ENCODE measurements at places on chromosomes 3 and 15.
A peak's percentile ranks its signal among the peaks of the same experiment; 100 is the strongest.

DNA sequence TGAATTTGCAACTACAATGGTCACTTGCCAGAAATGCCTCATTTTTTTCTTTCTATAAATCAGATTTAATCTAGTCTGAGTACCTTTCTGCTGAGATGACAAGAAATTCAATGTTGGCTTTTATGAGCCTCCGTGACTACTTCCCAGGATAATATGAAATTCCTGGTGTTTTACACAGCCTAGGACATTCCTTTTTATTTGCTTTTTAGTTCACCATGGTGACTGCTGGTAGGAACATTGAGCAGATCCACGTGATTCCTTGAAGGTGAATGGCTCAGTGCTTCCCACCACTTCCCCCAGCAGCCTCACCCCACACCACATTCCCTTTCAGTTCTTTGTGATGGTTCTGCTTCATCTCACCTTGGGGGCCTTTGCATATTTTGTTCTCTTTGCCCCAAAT is 4.3 kb upstream of the NPTN start:
- DNase-seq, result no peak

GRCh38 chr3:125191730-125192129 is 20.8 kb downstream of the SLC12A8 start:
- no peak for DNase-seq

DNA sequence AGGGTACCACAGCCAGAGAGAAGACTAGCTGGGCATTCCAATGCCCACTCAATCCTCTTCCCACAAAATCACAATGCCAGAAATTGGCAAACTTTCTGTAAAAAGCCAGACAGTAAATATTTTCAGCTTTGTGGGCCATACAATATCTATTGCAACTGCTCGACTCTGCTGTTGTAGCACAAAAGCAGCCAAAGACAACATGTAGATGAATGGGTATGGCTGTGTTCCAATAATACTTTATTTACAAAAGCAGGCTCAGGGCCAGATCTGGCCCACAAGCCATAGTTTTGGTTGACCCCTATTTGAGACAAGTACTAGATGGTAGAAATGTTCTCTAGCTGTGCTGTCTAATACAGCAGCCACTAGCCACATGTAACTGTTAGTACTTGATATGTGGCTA is 330.9 kb downstream of the ERC2 start:
- DNase-seq, result no peak

DNA sequence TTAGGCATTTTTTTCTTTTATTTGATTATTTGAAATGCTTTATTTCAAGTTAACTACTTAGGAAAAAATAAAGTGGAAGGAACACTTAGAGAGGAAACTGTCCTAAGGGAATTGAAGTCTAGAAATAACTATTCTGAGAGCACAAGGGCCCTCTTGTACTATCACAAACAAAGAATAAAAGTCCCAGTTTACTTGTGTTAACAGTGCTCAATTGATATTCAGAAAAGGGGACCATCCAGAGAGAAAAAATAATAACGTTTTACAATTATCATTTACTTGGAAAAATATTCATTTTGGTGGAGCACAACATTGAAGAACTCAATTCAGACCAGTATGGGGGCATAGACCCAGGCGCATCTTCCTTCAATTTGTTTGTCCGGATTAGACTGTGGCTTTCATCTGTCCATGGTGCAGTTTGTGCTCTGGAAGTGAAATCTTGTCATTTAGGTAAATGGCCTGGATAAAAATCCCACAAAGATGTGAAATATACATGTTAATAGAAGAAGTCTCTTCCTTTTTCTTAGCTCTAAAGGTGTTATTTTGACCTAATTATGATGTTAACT is 54.5 kb upstream of the SAMMSON start:
- DNase-seq, result no peak

- DNase-seq, result no peak
These were observed 59.6 kb downstream of the MAGI1 start for GRCh38 chr3:65979162-65979561.

DNA sequence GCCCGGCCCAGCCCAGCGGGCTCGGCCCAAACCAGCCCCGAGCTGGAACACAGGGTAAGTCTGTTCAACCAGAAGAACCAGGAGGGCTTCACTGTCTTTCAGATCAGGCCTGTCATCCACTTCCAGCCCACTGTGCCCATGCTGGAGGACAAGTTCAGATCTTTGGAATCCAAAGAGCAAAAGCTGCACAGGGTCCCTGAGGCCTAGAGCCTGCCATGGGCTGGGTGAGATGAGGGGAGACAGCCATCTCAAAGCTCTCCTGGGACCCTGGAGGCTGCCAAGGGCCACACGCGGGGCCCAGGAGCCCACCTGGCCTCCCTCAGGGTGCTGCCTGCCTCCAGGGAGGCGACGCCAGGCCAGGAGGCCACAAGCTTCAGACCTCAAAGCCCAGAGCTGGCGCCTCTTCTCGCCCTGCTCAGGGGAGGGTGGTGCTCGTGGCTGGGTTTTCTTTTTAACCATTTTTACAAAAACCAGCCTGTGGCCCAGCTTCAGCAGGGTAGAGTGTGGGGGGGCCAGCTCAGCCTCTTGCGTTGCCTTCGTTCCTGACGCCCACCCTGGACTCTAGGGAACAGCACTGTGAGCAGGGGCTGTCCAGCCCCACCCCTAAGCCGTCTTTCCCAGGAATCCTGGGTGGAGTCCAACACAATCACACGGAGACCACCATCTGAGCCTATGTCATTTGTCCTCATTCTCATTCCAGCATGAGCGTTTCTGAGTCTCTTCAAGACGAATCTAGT is 107.0 kb downstream of the ETFA start:
- DNase-seq, result no peak

DNA sequence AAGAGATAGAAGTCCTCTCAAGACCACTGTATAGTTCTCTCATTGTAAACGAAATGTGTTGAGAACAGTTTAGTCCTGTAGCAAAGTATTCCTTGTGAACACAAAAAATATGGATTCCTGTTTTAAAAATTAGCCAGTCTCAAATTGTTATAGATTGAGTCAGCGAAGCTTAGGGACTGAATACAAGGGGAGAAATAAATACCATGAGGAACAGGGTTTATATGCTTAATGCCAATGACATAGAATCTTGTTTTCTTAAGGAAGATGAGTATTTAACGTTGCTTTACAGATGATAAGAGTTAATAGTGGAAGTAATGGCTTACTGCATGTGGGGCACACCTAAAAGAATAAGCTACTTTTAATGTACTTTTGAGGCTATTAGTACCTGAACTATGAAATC is 37.9 kb downstream of the SETD5 start:
- no peak for DNase-seq

GRCh38 chr3:4794331-4794730 is 184.9 kb upstream of the BHLHE40 start:
- DNase-seq, result no peak

DNA sequence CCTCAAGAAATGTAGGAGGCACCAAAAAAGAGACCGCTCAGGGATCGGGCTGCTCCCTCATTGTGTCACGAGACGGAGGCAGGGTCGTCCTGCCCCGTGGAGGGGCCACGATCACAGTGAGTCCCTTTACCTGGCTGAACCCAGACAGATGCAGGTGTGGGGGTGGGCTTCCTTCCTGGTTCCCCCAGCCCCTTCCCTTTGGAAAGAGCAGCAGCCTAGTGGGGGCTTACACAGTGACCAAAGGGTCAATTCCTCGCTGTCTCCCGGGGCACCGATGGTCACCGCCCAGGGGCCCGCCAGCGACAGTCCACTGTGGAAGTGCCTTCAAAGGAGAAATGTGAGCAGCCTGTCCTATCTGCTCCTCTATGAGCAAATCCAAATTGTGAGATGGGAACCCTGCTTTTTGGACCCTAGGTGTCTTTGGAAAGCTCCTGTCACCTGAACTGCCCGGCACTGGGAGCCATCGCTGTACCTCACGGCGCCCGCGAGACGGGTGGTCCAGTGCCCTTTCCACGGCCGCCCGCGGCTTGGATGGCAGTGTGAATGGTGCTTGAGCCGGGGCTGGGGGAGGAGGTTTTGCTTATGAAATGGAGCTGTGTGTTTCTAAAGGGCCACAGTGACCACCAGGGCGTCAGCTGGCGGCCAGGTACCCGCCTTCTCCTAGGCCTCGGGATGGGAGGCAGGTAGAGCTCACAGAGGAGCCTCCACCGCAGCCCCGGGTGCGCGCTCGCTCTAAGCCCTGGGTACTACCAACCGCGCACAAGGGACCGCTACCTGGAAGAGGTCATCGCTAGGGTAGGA is 155.7 kb downstream of the KLF13 start:
- no peak for DNase-seq

GRCh38 chr3:30720586-30721313 is 114.3 kb downstream of the TGFBR2 start:
- no peak for DNase-seq

DNA sequence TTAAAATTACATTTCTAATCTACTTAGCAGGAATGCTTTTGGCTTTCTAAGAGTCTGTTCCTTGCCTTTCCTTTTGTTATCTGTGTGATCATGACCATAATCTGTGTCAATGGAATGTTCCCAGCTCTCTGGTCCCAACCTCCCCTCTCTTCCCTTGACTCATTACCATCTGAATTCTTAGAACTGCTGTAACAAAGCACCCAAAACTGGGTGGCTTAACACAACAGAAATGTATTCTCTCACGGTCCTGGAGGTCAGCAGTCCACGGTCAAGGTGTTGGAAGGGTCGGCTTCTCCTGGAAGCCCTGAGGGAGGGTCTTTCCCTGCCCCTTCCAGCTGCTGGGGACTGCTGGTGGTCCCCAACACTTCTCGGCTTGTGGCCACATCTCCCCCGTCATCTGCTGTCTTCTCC is 81.1 kb downstream of the LRRK1 start:
- DNase-seq, result no peak

GRCh38 chr3:173510565-173510964 is 113.0 kb downstream of the NLGN1 start:
- no peak for DNase-seq

- no peak for DNase-seq
These were observed 80.2 kb downstream of the ZNF280D start for GRCh38 chr15:56653107-56653506.

DNA sequence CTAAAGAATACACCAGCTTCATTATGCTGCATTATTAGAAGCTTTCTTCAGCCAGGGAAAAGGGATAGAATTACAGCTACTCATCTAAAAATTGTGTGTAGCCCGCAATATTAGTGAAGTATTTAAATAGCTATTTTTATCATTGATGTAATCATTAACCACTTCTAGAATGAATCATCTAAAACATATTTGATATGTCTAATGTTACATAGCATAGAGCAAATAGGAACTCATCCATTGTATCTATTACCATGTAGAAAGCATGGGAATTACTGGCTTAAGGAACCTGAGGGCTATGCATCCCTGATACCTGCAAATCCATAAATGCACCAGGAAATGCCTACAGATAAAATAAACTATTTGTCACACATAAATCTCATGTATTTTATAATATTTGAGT is 54.5 kb upstream of the VGLL3 start:
- no peak for DNase-seq

DNA sequence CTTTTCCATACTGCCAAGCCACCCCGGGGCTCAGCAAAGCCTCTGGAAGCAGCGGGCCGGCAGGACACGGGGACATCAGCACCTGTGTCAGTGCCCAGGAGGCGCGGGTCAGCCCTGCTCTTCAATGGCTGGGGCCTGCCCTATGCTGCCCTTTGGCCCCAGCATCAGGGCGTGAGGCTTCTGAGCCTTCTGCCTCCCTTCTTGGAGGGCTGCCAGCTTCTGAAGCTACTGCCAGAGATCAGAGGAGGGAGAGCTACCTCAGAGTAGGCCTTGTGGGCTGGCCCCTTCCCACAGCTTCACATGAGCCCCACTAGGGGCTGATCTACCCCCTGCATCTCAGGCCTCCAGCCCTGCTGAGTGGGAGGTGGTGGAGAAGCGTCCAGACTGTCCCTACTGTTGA is 13.0 kb upstream of the TMEM115 start:
- no peak for DNase-seq

- no peak for DNase-seq
These were observed 21.7 kb downstream of the CSNK1G1 start for GRCh38 chr15:64333986-64334929.

DNA sequence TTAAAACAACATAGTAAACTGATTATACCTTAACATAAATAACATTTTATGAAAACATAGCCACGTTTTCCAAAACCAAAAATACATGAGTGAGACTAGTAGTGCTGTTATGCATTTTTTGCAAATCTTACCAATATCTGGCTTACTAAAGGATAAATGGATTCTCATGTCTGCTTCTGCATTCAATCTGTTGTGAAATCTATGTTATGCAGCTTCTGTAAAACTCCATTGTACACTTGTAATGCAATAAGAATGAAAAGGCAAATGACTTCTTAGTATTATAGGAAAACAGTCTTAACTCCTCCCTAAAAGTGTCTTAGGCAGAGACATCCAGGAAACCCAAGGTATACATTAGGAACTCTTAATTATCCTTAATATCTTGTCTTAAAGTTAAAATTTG is 330.9 kb upstream of the THBS1 start:
- DNase-seq, result no peak

DNA sequence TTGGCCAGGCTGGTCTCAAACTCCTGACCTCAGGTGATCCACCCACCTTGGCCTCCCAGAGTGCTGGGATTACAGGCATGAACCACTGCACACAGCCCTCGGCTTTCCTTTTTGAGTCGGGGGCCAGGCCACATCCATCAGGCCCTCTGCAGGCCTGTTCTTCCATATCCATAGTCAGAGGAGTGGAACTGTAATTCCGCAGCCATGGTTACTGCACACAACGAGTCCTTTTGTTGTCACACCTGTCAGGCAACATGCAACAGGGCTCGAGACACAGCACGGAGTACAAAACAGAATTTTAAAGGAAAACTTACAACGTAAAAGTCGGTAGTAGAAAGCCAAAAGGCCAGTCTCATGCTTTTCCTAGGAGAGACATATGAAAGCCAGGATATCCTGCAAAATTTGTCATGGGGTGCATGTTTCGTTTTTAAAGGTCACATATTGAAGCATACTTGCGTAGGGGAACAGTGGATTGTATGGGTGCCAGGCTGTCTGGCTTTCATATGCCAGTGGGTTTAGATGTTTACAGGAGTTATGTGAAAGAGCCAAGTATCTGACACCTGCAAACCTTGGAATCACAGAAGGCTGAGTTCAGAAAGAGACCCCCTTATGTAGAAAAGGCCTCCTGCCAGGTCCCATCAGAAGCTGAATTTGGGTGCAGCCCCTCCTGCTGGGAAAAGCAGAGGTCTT is 63.2 kb upstream of the LPP start:
- DNase-seq, result no peak

- DNase-seq, result peak; percentile 66
These were observed 610 bp upstream of the SATB1 start for GRCh38 chr3:18425641-18426257.

DNA sequence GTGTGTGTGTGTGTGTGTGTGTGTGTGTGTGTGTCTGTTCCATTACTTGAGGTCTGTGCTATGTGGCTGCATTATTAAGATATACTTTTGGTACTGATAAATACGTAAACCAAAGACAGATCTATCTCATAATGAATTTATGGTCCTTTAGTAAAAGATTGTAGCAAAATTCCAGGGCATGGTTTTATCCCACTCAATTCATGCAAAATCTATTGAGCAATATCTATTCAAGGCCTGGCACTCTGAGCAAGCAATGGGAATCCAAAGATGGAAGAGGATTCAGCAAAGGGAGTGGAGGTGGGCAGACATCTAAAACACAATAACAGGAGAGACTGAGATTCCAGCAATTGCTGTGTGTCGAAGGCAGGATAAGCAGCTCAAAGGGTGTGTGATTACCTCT is 86.8 kb downstream of the RFTN1 start:
- DNase-seq, result no peak
